ENCODE measurements at places on chromosomes 6 and 20.

GRCh38 chr6:15485936-15486335, 176.9 kb downstream of the DTNBP1 start:
- DNase-seq = no peak

- no peak for DNase-seq
Observed at GRCh38 chr20:1741309-1742048, 83.9 kb upstream of the SIRPG start.

DNA sequence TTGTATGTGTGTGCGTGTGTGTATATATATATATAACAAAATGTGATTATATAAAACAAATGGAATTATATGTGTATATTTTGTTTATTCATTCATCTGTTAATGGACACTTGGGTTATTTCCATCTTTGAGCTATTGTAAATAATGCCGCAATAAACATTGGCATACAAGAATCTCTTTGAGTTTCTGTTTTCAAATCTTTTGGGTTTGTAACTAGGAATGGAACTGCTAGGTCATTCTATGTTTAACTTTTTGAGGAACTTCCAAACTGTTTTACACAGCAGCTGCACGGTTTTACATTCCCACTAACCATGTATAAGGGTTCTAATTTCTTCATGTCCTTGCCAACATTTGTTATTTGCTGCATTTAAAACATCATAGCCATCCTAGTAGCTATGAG, 39.9 kb upstream of the TGM2 start:
- DNase-seq = no peak

DNA sequence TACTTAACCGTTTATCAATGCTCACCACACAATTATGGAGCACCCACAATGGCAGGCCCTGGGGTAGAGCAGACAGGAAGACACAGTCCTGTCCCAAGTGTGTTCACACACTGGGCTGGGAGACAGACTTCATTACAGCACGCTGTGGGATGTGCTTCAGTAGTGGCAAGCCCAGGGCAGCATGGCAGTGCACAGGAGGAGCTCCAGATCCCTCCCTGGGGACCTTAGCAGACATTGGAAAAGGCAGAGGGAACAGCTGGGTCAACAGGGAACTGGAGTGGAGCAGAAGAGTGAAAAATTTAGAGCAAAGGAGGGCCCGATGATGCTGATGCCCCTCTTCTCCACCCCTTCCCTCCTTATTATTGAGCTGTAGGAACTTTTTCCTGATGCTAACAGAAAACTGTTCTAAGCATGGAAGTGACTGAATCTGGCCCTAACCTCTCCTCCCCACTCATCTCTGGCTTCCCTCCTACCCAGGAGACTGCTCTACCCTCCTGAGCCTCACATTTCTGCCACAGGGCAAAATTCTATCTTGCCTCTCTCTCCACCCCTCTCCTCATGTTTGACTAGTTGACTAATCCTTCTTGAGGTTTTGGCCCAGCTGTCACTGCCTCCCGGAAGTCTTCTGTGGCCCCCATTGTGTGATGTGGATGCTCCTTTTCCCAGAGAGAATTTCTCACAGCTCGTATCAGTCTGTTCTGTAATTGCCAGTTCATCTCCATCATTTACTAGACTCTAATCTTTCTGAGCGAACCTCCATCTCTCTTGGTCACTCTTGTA, 41.3 kb upstream of the NOP56 start:
- DNase-seq = no peak

DNA sequence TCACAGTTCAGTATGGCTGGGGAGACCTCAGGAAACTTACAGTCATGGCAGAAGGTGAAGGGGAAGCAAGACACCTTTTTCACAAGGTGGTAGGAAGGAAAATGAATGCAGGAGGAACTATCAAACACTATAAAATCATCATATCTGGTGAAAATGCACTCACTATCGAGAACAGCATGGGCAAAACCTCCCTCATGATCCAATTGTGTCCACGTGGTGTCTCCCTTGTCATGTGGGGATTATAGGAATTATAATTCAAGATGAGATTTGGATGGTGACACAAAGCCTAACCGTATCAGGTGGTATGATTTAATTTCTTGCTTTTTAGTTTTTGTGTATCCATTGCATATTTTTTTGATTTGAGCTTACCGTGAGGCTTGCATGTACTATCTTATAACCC, 133.2 kb upstream of the SYNCRIP start:
- no peak for DNase-seq

DNA sequence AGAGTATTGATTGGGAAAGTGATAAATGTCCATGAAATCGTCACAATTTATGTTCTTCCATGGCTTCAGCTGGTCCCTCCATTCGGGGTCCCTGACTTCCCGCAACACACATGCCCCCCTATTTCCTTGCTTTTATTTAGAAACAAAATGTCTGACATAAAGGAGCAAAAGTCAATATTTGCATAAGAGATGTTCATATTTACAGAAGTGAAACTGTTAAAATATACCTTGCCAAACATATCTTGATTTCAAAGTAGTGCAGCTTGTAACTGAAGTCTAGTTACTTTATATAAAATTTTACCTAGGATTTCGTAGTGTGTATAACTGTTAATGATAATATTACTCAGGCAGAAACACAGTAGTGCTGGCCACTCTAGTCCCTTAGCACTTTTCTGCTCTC, 548.9 kb upstream of the ADGRB3 start:
- DNase-seq = no peak

GRCh38 chr6:53347250-53347920, 1.4 kb downstream of the ELOVL5 start:
- DNase-seq = no peak

- no peak for DNase-seq
Observed at GRCh38 chr20:5364136-5364821, 47.5 kb upstream of the PROKR2 start.

- no peak for DNase-seq
Observed at GRCh38 chr6:16691324-16691723, 69.9 kb downstream of the ATXN1 start.

- DNase-seq = no peak
Observed at GRCh38 chr20:34052414-34052813, 58.7 kb downstream of the RALY start.

GRCh38 chr20:57883761-57884160, 173.9 kb upstream of the PMEPA1 start:
- DNase-seq = no peak

DNA sequence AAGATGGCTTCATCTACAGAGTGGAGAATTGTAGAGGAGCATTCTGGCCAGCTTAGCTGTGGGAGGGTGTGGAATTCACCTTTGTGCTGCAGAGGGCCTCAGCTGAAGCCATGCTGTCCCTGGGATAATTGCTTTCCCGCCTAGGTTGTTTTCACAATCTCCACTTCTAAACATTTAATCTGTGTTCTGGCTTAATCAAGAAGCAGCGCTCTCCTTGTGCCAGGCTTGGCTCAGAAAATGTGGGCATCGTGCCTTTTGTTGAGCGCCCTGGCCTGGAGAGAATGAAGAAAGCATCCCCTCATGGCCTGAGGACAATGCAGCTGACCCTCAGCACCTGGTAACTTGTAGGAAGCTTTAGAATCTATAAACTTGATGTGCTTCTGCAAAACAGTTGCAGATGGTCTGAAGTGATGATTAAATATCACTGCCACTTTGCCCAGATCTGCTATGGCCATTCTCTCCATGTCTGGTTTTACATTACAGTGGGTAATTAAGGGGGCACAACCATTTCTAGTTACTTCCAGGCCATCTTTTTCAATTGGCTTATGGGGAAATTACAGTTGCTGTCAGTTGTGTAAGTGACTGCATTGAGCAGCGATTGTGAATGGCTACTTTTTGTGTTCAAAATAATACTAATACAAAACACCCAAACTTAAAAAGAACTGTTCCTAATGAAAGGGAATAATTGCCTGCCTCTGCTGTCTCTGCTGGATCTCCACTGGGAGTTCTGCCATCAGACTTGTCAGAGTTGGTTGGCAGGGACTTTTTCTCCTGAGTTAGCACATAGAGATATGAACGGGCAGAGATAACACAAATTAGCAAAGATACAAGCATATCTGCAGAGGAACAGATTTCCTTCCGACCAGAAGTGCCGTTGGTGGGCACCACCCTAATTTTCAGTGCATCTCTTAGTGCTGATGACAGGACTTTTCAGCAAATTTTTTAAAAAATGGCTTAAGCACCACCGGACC, 18.4 kb downstream of the CTNNBL1 start:
- DNase-seq = no peak

- DNase-seq = peak; percentile 45
Observed at GRCh38 chr6:24595910-24596525, 50.0 kb downstream of the KIAA0319 start.

- DNase-seq = no peak
Observed at GRCh38 chr6:75117701-75118100, 88.2 kb downstream of the COL12A1 start.

DNA sequence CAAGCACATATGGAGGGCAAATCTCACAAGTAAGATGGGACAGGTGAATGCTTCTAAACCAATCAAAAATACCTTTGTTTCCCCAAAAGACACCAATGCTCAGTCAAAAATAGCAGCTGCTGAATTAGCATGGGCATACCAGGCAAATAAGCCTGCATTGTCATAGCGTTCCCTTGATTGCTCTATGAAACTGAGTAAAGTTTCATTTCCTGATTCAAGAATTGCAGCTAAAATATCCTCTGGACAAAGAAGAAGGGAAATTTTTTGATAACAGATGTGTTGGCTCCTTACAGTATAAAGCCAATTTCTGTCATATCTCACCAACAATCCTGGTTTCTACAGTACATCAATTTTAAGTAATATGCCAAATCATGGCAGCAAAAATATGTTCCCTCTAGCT, 3.3 kb upstream of the TMEM14A start:
- no peak for DNase-seq

DNA sequence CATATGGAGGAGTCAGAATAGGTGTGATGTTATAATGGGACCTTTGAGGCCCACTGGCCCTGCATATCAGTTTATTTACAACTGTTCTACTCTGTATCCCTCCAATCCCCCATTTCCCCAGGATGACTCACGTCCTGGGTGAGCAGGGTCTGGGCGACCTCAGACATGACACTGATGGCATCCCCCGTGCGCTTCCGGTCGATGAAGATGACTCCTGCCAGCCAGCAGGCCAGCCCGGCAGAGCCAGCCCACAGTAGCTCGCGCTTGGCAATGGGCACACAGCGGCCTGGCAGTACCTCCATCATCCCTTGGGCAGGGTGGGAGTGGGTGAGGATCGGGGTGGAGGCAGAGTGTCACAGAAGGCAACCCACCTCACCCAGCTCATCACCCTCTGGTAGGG, 5.6 kb downstream of the AGPAT1 start:
- DNase-seq = no peak

- DNase-seq = no peak
Observed at GRCh38 chr20:370151-370600, 10.4 kb upstream of the TRIB3 start.

DNA sequence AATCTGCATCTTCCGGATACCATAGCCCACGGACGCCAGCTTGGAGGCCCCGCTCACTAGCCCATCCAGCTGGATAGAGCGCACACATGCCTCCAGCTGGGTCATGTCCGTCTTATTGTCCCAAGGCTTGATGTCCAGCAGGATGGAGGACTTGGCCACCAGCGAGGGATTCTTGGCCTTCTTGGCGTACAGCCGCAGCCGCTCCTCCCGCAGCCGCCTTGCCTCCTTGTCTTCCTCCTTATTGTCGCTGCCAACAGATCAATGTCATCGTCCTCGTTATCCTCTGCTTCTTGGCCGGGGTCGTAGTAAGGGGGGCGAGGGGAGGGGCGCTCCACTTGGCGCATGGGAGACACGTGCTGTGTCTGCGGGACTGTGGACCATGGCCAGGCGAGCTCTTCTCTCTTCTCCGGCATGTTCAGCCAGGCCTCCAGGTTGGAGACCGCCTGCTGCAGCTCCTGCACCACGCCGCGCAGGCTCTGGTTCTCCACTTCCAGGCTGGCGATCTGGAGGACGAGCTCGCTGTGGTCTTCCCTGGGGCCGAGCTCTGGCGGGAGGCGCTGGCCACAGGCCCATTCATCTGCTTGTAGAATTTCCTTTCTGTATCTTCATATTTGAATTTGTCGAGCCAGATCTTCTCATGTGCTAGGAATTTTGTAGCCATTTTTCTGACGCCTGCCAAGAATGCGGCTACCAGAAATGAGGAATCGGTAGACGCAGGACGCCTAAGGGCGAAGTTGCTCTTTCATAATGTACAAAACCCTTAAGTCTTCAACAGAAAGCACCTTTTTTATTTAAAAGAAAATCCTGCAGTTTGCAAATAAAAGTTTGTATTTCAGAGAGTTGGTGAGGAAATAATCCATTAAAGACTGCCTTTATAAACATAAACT, 60.1 kb upstream of the PTPRK start:
- DNase-seq = no peak

DNA sequence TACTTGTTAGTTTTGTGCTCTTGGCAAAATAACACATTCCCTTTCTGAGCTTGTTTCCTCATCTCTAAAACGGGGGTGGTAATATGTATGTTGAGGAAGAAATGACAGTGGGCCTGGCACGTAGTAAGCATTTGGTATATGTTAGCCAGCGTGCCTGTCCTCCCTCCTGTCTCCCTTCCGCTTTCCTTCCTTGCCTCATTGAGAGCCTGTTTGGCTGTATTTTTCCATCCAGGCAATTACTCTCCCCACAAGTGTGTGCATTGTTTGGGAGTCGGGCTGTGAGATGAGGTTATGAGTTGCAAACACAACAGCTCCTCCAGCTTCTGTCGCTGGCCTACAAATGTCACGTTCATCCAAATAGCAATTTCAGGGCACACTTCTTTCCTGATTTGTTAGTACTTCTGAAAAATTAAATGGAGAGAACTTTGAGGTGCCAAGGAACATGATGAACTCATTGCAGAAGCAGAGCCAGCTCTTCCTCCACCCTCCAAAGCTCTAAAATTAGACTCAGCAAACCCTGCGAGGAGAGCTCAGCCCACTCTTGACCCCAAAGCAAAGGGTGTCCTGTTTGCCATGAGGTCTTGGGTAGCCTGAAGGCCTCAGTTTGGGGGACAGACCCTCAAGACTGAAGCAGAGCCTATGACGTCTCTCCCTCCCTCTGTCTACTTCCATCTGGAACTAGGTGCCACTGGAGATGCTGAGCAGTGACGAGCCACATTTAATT, 50.7 kb upstream of the TOX2 start:
- peak; percentile 38 for DNase-seq

DNA sequence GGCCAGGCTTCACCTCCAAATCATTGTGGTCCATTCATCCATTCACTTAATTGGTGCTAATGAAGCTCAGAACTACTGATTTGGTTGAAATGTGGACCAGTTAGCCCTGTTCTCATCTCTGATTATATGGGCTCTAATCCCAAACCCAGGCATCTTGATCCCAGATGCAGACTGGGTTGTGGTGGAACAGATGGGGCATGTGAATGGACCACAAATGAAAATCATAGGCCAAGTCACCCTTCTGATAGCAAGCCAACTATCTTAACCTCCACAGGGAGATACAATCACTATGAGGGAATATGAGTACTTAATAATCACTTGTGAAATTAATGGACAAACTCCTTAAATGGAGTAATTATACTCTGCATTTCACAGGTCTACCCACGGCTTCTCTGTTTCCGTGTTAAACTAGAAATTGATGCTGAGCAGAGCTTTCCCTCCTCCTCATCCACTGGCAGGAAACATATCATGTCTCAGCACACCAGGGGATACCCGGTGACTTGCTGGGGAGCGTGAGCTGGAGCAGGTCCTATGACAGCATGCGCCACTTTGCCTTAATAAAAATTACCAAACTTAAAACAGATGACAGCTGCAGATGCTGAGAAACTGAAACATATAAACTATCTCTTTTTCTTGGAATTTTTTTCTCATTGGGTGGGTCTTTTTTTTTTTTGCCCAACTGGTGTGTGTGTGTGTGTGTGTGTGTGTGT, 108.8 kb upstream of the HEY2 start:
- no peak for DNase-seq

- no peak for DNase-seq
Observed at GRCh38 chr6:21489826-21490225, 103.7 kb upstream of the SOX4 start.
